Hematopoietic multipotent progenitor cell treated with erythropoietin and hydrocortisone succinate and interleukin-3 and kit ligand, for 15 days (in vitro differentiated cells): ENCODE measurements at places on chromosomes 5 and 9.

DNA sequence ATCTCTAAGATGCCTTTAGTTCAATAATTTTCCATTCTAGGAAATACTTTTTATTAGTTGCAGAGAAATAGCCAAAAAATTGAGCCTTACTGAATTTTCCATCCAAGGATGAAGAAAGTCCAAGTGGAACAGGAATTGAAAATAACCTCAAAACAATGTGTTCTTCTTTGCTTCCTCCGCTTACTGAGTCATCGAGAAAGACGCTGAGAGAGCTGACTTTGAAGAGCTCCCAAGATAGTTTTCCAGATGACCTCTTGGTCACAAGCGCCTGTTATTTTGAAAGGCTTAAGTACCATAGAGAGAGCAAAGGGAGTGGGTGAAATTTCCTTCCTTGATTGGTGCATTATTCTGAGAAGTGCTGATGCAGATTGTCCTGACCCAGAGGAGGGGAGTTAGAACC is 253.5 kb upstream of the ATP10B start:
- DNase-seq = no peak

- no peak for DNase-seq
These were observed 194.1 kb upstream of the EFNA5 start for GRCh38 chr5:107864793-107865192.

- no peak for DNase-seq
These were observed 157.8 kb downstream of the ARHGEF28 start for GRCh38 chr5:73783828-73784227.

GRCh38 chr9:35277628-35278359 is 116.0 kb downstream of the UNC13B start:
- no peak for DNase-seq

- DNase-seq = no peak
These were observed 25.9 kb upstream of the ADAMTS2 start for GRCh38 chr5:179371121-179371510.

GRCh38 chr5:17190799-17191391 is 26.5 kb upstream of the BASP1 start:
- no peak for DNase-seq

GRCh38 chr5:31639481-31640411 is 815 bp downstream of the PDZD2 start:
- no peak for DNase-seq

- peak; percentile 2 for DNase-seq
These were observed 286.0 kb upstream of the TUSC1 start for GRCh38 chr9:25964239-25964638.

GRCh38 chr5:8188874-8189565 is 320.1 kb downstream of the MTRR start:
- DNase-seq = no peak

DNA sequence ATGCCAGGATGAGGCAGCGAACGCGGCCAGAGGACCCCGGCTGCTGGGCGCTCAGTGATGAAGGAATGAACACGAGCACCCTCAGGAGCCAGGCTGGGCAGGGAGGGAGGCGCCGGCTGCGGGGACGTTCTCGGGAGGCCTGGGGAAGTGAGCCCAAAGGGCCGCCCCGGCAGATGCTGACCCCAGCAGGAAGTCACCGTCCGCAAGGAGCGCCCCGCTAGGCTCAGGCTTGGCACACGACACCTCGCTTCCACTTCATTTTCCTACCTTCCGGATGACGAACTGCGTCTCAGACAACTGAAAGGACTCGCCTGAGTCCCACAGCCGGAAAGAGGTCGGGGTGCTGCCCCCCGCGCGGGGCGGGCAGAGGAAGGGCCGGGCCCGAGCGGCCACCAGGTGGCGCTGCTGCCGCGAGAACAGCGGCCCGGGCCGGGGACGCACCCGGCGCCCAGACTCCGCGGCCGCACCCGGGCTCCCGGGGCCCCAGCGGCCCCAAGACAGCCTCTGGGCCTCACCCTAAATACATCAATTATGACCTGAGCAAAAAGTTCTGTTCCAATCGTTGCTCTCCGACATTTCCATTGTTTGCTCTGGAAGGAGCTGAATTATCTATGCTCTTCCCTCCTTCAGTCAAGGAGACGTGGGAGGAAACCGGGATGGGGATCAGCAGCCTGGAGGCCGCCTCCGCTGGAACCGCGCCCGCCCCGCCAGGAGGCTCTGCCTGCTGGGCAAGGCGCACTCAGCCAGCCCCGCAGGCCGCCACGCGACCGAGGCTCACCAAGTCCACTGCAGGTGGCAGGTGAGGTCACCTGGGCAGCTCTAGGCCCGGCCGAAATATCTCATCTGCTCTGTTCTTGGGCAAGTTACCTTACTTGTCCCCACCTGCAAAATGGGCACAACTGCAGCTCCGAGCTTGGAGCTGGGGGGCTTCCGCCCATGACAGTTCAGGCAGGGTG is 107.0 kb downstream of the ZNF354C start:
- DNase-seq = peak; percentile 28

DNA sequence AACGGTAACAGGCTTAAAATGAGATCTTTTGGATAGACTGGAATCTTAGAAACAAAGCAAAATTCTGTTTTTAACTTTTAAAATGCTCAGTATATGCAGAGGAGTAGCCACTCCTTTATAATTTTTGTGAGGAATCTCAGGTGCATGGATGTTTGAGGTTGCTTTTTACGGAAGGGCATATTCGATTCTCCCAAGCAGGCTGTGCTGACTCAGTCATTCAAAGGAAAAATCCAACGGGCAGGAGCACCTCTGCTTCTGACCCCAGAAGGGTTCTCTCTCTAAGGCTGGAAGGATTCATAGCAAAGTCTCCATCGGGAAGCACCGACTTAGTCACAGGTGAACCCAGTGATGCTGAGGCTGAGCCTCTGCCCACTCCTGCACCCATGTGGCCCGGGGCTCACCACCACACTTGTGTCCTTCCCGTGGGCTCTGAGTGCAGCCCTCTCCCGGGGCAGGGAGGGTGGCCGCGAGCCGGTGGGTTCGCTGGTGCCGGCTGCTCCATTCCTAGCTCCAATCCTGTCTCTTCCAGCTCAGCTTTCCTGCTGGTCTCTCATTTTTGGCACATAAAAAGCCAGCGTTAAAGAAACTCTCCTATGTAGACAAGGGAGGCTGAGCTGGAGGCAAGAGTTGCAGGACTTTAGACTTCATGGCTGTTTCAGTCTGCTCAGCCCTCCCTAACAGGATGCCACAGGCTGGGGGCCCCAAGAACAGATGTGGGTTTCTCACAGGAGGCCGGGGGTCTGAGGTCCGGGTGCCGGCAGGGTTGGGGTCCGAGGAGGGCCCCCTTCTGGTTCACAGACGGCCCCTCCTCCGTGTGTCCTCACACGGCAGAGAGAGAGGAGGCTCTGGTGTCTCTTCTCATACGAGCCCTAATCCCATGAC is 135.6 kb upstream of the LPCAT1 start:
- no peak for DNase-seq

DNA sequence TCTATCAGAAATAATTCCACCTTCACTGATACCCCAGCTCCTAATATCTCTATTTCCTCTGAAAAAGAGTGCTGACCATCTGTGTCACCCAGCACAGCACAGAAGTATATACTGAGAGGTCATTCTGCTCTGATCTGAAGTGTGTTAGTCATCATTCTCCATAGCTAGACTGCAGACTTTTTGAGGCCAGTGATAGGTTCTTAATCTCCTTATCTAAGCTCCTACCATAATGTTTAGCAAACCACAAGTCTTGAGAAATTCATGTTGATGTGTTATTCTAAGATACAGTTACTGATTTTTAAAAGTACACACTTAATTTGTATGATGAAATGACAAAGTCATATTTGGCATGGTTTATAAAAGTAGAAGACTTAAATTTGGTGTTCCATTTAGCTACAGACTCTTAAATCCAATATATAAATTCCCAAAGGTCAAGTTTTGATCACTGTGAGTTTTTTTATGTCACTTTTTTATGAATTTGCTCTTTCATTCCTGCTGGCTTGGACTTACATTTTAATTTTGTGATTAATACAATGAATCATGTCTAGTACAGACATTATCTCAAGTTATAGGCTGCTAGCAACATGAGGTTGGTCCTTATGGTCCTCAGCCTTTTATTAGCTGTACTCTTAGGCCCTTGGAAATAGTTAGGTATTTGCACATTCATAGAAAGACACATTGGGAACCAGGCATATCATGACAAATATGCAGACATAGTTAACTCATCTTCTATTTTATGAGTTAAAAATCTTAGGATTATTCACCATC is 380.8 kb downstream of the EBF1 start:
- DNase-seq = no peak

DNA sequence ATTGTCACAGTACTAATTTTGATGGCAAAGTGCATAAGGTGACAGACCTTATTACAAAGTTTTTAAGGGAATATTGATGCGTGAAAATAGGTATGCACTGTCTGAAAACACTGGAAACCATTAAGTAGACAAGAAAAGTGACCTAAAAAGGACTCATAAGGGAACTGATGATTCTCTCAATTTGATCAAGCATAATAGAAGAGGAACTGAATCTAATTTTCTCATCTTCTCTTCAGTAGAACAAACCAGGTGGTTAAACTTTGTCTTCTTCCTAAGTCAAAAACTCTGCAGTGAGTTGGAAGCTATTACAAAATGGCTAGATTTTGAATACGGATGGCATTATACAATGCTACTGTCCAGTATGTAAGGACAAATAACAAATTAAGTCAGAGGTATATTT is 53.4 kb downstream of the RNF145 start:
- DNase-seq = no peak

- peak; percentile 38 for DNase-seq
These were observed 577 bp downstream of the TUT7 start for GRCh38 chr9:86353655-86354010.

DNA sequence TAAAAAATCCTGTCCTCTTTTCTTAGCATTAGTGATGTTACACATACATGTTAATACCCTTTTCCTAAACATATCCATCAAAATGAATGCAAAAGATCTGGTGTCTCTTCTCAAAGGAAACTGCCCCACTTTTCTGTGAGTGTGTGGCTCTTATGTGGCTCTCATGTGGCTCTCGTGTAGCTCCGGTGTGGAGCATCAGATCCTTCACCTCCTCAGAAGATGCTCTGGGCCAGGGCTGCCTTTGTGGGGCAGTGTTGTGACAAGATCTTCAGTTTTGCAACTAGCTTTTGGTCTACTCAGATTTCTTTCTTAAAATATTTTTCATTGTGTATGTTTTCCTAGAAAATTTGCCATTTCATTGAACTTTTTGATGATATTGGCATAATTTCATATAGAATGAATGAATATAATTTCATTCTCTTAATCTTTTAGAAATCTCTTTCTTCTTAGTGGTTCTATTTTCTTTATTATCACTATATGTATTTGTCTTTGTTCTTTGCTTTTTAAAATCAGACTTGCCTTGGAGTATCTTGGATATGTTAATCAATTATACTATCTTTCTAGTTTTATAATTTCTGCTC is 19.4 kb downstream of the GARNL3 start:
- DNase-seq = no peak

GRCh38 chr5:141902015-141902814 is 21.5 kb upstream of the DELE1 start:
- DNase-seq = no peak

DNA sequence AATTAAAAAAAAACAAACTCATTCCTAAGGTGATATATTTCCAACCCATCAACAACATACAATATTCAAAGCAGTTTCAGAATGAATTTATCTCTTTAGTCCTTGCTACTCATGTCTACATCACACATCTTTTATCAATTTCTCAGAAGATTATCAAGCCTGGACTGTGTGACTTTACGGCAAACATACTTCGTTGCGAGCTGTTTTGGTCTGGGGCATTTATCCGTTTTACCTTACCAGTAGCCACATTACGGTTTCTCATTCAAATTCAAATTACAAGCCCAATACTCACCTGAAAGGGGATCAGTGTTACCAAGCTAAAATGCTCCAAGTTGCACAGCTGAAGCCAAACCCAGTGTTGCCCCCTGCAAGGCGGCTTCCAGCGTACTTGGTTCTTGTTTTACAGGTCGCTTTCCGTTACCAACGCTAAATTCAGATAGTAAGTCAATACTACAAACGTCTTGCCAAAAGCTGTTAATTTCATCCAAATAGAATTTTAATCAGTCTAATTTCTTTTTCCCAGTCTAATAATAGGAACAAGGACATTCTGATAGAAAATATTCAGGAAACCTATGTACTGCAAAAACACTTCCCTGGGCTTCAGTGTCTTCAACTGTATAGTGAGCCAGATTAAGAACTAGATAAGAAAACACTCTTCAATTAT is 1.8 kb downstream of the HNRNPH1 start:
- peak; percentile 38 for DNase-seq

DNA sequence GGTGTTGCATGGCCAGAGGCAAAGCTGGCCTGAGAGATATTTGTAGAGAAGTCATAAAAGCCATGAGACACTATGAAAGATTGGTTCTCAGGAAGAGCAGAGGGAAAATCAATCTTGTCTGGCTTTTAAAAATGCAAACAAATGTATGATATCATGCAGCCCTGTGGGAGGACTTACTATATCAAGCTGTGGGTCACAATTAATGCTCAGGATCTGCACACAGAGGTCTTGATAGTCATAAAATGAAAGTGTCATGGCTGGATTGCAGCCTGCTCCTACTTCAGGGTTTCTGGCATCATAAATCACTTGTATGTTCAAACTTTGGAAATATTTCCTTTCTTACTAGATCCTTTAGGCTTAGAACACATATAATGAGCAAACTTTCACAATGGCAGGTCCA is 151.5 kb downstream of the SEMA6A start:
- DNase-seq = no peak

GRCh38 chr5:141978389-141978788 is 9.5 kb downstream of the RNF14 start:
- no peak for DNase-seq

DNA sequence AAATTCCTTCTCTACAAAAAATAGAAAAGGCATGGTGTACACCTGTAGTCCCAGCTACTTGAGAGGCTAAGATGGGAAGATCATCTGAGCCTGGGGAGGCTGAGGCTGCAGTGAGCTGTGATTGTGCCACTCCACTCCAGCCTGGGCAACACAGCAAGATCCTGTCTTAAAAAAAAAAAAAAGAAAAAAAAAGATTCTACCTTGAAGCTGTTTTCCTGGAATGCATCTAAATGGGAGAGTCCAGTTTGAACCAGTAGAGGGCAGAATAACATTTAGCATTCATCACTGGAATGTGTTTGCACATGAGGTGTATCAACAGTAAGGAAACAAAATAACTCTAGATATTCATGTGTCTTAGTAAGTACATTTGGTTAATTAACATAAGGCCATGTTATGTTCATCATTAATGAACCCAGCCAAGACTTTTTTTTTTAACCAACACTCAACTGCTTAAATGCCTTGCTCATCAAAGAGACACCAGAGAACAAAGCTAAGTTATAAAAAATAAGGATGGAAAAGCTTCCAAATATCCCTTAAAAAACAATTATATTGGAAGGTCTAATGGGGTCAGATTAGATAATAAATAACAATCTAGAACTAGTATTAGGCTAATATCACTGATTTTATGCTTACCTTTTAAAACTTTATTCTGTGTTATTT is 16.1 kb downstream of the IFNE start:
- DNase-seq = peak; percentile 6

- no peak for DNase-seq
These were observed at the start of gene NEUROG1 for GRCh38 chr5:135535820-135536801. TSS of gene NEUROG1 (minus strand) at chr5:135535964. CDS start at chr5:135535690, 274 bp downstream.
